NCI-H526 (cell line): ENCODE measurements at places on chromosomes 3 and 15.

- DNase-seq = no peak
Observed at GRCh38 chr3:46036191-46036590, 8.9 kb upstream of the XCR1 start.

GRCh38 chr3:51662456-51662855, 8.6 kb upstream of the TEX264 start:
- no peak for DNase-seq

DNA sequence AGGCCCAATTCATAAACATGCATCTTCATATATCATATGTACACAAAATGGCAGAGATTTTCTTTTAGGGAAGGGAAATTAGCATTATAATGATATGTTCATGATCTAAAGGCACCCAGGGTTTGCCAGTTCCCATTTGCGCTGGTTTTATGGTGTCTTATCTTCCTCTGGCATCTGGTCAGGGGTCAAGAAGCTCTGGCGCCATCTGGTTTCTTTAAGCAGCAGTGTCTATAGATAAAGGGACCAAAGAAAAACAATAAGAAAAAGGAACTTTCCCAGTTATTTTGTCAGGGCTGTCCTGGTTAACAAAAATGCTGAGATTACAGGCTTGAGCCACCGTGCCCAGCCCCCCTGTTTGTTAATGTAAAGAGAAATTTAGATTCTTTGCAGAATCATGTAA, 3.3 kb upstream of the DCP1A start:
- DNase-seq = peak; percentile 28

DNA sequence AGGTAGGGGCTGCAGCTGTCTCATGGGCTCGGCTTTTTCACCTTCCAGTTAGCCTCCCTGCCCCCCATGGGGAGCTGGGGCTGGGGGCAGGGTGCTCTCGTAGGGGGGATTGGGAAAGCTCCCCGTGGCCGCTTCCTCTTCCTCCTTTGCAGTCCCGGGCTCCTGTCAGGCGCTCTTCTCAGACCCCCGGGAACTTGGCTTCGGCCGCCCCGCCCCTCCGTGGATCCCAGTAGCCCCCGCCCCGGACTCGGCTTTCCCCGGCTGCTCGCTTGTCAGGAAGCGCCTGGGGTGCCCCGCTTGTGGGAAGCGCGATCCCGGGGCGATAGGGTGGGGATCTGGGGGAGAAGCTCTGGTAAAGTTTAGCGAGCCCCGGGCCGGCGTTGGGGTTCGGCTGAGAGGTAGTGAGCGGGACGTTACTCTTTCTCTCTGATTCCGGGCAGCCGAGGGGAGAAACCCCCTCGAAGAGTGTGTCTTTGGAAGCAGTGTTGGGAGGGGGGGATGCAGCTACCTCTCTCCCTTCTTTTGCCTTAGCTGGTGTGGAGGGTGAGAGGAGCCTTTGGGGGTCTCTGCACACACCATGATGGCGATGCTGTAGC, 611 bp downstream of the PIAS1 start:
- DNase-seq = peak; percentile 74

DNA sequence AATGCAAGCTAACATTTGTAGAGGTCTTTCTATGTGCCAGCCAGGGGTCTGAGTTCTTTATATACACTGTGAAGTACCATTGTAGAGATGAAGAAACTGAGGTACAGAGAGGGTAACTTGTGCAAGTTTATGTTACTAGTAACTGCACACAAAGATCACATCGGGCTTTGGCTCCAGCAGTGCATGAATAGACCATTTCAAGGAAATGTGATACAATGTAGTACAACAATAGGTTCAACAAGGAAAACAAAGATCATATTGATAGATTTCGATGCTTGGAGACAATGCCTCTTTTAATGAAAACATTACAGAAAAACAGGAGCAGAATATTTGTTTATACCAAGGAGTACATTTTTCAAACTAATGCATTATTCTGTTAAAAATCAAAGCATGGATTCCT, 115.3 kb downstream of the POLR2M start:
- no peak for DNase-seq
